ENCODE measurements at places on chromosomes 2 and 18.

DNA sequence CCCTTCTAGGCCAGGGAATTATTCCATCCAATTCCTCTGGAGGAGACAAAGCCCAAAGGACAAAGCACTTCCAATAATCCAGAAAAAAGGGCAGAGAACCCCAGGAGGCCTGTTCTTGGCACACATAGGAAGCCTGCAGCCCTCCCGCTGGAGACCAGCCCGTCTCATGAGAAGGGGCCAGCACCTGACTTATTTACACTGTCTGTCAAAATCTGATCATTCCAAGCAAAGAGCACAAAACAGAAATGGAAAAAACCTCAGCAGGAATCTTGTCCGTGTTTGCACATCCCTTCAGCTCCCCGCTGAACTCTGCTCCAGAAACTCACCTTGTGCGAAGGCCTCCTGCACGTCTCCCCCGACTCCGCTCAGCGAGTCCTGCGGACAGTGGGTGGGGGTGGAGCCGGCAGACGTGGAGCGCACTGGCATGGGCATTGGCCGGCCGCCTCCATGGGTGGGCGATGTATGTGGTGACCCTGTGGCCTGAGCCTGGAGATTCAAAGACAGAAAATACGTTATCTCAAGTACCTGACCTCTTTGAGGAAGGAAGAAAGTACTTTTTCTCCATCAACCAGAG is 46.2 kb upstream of the DNMT3A start:
- DNase-seq, result no peak

GRCh38 chr18:3440341-3440740 is 9.6 kb upstream of the TGIF1 start:
- DNase-seq, result no peak

DNA sequence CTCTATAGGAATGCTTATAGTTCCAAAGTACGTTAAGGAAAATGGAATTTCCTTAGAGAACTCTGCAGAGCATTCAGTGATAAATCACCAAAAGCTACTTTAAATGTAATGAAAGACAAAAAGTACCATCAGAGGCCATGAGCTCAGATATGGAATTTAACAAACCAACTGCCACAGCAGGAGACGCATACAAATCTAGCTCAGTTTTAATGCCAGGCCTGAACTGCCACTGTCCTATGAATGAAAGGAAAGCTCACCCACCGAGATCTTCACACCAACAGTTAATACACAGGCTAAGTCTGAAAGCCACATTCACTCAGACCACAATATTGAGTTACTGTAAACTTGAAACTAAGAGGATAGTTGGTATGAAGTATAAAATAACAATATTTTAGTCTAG is 126.8 kb downstream of the ZNF516 start:
- DNase-seq, result no peak

DNA sequence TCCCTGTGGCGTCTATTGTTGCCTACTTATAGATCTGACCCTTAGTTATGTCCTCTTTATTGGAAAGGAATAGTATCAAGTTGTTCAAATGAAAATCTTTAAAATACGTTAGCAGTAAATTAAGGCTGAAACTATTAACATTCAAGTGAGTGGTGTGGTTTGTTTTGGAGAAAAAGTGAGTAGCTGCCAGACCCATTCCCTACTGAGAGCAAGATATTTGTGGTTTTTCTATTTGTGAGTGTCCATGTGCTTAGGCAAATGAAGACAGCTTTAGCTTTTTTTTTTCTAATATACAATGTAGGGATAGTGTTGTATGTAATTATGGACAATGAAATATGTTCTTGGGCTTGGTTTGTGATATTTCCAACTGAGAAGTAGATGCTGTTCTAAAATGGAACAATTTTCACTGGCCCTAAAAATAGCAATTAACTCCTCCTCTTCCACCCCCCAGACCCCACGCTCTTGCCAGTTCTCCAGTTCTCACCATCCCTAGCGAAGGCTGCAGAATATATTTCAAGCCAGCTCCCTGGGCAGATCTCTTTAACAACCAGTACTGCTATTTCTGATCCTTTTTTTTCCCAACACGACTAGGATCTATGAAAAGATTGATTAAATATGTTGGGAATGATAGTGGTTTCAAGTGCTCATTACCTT is 83.1 kb downstream of the CCDC85A start:
- no peak for DNase-seq

- no peak for DNase-seq
These were observed 197.1 kb downstream of the ALK start for GRCh38 chr2:29724282-29724681.

- DNase-seq, result no peak
These were observed 97.9 kb upstream of the GPR45 start for GRCh38 chr2:105143467-105144151.

DNA sequence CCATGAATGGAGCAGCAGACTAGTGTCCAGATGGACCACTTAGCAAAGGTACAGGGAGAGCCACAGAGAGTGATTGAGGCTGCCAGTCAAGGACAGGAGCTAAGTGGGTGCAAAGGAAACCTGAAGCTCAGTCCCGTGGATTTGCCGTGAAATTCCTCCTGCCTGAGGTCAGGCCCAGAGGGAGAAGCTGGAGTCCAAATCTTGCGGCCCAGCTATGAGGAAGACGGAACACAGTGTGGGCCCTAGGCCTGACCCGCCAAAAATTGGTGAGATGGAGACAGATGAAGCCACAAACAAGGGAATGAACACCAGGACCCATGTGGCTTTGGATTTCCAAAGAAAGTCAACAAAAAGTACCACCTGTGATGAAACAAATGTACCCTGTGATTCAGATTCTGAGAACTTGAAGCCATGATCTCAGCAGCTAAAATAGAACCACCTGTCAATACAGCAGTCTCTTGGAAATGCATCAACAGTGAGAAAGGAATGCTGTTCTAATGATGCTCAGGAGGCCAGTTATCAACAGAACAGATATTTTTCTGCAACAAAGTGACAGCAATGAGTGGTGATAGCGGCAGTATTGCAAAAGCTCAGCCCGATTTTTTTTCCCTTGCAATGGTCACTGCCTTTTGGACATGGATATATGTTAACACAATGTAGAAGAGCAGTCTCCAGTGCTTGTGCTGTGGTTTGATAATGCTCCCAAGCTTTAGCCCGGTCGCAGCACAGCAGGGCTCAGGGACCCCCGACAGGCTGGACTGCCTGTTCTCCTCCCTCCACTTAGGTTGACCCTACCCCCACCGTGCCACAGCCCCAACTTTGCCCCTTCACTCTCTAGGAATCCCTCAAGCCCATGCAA is 10.7 kb downstream of the COL6A3 start:
- peak; percentile 39 for DNase-seq

DNA sequence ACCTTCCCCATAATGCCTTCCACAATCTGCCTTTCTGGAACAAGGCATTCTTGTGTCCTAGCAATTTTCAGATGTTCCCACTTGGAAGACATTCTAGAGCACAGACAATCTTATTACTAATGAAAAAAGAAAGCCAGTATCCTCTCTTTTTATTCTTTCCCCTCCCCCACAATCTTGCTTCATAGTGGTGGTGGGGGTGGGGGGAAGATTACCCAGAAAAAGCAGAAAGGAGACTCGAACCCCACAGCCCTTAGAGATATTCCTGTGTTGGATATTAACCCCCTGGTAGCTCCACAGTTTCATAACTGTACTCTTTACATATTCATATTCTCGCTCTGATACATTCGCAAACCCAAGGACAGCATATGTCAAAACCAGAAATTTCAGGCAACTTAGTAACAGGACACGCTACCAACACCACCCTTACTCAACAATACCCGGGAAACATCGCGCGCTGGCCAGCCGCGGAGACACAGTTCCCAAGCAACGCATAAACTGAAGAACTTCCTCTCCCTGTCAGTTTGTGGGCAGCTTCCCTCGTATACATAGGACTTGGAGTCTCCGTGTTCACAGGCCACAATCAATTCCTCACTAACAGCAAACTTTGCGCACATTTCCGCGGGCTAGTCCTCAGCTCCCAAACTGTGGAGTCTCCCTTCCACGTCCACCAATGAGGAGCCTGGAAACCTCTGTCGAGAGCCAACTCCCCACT is 793 bp downstream of the NR4A2 start:
- peak; percentile 62 for DNase-seq

- no peak for DNase-seq
These were observed 161.6 kb upstream of the NCK2 start for GRCh38 chr2:105582952-105583660.

DNA sequence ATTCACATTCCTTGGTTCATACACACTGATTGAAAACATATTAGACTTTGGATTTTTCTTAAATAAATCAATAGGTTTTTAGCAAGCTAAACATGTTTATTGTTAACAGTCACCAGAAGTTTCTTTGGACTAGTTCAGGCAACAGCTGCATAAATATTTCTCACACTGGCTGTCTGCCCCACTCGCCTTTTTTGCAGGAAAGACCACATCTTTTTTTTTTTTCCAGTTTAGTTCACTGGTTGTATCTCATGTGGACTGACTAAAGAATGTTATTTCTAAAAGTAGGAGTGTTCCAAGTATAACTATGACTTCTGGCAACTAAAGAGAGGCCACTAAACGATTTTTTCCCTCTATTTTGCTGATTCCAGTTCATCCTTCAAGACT is 31.1 kb downstream of the SLC40A1 start:
- DNase-seq, result no peak

DNA sequence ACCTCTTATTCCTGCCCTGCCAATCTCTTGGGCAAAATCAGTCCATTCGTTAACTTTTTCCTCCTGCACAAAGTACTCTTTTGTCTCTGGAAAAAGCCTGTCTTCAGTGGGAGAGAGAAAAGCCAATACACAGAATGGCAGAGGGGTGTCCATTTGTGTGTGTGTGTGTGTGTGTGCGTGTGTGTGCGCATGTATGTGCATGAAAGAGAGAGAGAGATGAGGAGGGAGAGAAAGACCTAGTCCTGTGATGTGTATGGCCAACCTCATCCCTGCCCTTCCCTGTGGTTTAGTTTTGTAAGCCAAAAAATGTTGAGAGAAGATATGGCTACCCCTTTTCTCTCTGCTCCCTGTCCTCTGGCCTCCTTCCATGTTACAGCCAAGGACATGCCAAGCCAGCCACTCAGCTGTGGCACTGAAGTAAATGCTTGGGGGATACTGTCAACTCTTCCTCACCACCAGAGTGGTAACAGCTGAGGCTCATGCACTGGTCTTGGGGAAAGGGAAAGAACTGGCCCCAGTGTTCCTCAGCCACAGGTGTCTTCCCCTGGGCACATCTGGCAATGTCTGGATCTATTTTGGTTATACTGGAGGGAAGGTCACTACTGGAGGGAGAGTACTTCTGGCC is 10.6 kb downstream of the SLC4A5 start:
- DNase-seq, result no peak

DNA sequence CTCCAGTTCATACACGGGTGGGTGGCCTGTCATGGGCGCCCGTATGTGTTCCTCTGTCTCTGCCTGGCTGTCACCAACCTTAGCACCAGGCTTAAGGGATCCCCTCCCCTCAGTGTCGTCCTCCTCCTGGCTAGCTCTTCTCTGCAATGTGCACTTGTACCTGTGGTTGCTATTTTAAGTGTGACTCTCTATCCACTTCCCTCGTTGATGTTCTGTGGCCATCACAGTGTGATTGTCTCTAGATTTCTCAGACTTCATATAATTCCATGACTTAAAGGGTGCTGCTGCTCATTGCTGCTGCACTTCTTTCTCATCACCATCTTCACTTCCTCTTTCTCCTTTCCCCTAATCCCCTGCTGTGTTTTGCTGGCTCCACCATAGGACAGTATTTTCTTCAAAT is 143.4 kb downstream of the EML6 start:
- no peak for DNase-seq

DNA sequence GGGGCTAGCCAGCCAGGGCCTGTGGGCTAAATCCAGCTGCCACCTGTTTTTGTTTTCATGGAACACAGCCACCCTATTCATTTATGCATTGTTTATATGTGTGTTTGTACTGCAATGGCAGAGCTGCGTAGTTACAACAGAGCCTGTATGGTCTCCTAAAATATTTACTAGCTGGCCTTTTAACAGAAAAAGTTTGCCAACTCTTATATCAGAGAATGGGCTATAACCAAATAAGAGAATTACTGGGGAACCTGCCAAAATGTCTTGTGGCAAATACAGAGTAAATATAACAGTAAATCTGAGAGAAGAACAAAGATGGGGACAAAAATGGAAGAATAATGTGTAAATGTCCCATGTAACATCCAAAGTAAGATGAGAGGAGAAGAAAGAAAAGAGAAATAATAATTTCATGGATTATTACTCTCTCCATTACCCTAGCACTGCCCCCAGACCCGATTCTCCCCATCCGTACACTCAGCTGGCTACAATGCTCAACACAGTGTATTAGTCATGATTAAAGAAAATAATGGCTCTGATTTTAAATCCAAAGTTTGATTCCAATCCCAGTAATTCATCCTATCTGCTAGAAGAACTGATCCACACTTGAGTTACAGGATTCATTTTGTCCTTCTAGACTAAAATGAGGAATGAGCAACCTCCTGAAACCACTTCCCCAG is 249.3 kb downstream of the LRATD1 start:
- no peak for DNase-seq
